HS-27A (cell line): ENCODE measurements at places on chromosomes 3 and 15.

DNA sequence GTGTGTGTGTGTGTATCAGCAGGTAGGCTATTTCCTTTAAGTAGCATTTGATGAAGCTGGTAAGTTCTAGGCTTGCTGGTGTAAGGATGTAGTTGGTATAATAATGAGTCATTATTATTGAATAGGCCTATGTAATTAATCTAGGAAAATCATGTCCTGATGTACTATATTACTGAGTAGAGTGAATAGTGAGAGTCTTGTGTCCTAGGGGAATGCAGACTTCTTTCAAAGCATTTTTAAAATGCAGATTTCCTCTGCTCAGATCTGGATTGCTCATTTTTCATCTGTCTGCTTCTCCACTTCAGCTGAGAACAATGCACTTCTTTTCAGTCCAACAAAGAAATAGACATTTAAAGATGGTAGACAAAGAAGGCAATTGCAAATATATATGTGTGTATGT, 434.2 kb upstream of the ONECUT1 start:
- no peak for DNase-seq

DNA sequence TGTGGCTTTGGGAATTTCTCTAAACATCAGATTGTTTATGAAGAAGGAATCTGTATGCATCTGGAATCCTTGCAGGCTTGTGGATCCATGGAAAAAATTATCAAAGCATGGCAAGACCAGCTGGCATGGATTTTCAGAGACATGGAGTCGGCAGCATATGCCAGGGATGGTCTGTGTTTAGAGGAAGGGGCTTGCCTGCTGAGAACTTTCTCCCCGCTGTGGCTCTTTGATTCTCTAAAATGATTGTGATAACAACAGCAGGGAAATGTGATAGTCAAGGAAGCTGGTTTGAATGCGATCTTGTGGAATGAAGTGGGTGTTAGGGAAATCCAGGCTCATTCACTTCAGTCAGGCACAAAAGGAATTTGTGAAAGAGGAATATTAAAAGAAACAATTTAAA, 245.7 kb upstream of the THRB start:
- DNase-seq: no peak

DNA sequence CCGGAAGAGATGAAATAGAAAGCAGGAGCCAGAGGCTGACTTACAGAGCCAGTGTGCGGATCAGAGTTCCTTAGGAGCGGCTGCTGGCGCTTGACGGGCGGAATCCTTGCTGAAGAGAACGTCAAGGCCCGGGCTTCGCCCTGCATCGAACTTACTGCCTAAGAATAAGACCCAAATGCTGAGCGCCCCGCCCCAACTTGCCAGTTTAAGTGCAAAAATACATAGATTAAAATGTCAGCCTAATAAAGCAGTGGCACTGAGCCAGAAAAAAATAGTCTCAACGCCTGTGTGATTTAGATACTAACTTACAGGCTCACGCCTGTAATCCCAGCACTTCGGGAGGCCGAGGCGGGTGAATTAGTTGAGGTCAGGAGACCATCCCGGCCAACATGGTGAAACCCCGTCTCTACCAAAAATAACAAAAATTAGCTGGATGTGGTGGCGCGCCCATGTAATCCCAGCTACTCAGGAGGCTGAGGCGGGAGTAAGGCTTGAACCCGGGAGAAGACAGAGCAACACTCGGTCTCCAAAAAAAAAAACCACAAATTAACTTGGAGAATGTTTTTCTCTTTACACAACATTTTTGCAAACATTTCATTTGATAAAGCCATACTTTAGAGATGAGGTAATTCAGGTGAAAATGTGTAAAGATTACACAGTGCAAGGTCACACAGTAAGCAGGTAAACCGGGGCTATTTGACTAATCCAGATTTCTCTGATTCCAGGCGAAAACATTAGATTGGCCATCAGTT, 1.2 kb upstream of the UBP1 start:
- DNase-seq: no peak

GRCh38 chr3:176953106-176954060, 243.9 kb downstream of the TBL1XR1 start:
- peak; percentile 39 for DNase-seq

DNA sequence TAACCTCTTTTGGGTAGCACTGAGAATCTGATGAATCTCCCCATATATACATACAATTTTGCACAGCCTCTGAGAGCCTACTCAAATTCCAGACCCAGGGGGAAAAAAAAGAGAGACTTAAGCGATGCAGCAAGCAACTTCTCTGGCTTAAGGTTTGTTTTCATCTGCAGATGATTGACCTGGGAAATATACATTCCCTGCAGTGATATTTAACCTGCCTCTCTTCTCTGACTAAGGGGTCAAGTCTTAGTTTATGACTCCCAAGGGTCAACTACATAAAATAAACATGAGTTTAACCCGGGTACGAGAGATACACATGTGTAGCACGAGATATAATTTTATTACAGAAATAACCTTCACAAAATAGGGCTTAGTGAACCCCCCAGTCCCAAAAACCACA, 737.8 kb downstream of the TUSC7 start:
- no peak for DNase-seq

GRCh38 chr3:195117978-195118581, 152.9 kb downstream of the XXYLT1 start:
- no peak for DNase-seq

DNA sequence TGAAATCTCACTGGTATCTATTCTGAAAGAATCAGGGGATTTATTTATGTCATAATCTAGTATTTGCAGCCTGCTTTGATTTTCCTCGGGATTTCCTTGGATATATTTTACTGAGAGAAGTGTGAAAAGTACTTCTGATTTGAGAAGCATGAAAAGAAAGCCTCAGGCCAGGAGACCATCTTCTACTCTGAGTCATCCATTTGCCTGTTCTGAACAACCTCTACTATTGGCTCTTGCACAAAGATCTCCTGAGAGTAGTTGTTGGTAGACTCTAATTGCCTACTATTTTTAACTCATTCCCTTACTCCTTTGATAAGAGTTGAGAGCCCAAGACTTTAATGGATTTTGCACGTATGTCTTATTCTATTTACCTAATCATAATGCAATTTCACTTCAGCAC, 318.9 kb downstream of the BCHE start:
- DNase-seq: no peak
